ENCODE measurements at places on chromosomes 6 and 20.

- DNase-seq: no peak
These were observed 19.9 kb downstream of the SRSF6 start for GRCh38 chr20:43477619-43478018.

DNA sequence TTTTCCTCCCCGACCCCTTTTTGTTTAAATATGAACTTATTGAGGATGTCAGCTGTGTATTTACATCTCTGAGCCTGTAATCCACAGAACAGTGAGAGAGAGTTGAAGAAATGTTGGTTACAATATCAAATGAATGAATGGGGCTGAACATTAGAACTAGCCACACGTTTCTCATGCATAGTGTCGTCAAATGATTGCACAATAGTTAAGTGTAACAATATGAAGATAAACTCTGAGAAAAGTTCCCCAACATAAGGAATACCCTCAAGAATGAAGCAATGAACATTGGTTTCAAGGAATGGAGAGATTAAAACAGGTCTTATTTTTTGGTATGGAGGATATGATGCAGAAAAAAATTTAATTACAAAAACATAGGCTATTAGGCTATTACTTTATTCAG is 100.5 kb upstream of the DTNBP1 start:
- no peak for DNase-seq

DNA sequence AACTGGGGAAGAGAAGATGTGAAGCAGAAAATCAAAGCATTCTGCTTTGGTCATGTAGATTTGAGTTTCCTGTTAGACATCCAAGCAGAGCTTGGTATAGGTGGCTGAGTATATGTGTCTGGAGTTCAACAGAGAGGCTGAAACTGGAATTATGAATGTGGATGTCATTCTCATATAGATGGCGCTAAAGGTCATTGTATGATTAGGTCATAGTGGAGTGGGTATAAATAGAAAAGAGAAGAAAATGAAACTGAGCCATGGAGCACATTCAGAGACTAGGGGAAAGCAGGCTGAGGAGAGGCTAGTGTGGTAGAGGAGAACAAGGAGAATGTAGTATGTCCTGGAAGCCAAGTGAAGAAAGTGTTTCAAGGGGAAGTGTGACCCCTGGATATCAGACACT is 295.6 kb upstream of the PLN start:
- DNase-seq: peak; percentile 6

DNA sequence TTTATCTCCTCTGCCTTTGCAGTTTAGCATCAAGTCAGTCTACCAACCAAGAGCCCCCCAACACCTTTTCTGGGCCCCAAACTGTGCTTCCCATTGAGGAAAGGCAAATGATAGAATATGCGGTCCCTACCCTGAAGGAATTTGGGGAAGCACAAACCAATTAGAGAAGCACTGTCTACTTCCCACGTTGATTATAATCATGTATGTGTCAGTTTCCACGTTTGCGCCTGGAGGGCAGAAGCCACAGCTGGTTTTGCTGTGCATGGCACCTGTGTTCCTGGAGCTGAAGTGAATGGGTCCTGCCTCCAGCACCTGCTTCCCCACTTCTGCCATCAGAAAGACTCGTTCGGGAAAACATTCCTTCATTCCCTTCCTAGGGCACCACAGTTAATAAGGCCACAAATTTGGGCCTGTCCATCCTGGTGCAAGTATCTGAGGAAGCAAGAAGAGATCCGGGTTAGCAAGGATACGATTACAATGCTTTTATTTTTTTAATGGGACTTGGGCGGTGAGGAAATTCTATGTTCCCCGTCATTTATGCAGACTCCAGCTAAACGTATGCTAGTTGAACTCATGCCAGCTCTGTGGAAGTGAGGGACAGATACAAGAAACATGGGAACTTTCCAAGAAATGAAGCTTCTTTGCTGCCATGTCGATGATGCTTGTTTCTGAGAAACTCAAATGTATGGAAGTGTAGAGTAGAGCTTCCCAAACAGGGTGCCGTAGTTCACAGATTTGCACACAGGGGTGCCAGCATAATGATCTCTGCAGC is 333.5 kb downstream of the NRN1 start:
- no peak for DNase-seq

DNA sequence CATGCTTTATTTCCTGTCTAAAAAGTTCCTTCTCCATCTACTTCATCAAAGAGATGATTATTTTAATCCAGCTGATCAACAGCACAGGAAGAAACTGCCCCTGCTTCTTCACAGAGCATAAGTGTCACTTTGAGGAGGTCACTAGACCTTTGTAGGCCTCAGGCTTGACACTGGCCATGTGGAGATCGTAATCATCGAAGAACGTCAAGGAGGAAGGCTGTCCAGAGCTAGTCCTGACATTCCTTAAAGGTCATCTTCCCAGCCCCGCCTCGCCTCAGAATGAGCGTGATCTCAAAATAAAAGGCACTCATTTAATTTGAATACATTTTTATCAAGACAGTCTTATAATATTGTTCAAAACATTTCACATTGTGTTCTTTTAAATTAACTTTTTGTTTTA is 445.7 kb upstream of the CDH4 start:
- DNase-seq: no peak

DNA sequence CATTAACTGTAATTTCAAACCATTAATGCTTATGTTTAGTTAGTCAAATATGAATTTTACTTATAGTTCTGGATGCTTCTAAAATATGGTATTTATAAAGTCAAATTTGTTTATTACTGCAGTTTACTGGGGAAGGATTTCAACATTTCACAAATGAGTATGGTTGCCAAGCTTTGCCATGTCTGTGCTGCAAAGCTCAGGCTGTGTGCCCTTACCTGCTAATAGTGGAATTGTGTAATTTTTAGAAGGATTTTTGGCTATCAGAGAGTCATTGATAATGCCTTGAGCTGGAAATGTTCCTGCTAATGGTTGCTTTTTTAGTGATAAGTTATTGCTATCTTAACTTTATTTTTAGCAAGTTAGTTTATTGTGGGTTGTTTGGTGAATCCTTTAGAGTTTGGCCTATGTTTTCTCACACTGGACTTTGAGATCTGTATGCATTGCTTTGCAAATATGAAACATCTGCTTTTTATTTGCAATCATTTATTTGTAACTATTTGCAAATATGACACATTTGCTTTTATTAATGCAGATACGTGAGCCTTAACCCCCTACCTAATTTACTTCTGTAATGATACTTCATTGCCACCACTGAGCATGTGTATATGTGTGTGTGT is 105.8 kb downstream of the CD109 start:
- no peak for DNase-seq

DNA sequence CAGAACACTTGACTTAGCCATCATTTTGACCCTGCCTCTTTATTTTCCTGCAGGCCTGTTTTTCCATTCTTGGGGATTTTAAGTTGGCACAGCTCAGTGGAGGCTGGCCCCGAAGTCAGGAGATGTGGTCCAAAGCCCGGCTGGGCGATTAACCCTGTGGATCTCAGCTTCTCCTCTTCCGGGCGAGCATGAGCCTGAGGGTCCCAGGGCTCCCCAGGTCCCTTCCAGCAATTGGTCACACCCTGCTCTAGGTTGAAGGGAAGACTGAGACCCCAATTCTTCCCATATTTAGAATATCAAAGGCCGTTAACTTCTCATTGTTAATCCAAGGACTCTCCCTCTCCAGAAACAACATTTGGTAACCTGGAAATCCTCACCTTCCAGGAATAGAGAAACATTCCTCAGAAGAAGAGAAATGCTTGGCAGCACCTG is 2.3 kb downstream of the THBS2 start:
- DNase-seq: no peak

- no peak for DNase-seq
These were observed 182.1 kb upstream of the EXOC2 start for GRCh38 chr6:875012-875411.

GRCh38 chr6:13453771-13454251 is 33.6 kb downstream of the GFOD1 start:
- DNase-seq: no peak

GRCh38 chr6:37547564-37548061 is 47.9 kb upstream of the CCDC167 start:
- no peak for DNase-seq

GRCh38 chr6:56499095-56499494 is 143.6 kb downstream of the DST start:
- no peak for DNase-seq

DNA sequence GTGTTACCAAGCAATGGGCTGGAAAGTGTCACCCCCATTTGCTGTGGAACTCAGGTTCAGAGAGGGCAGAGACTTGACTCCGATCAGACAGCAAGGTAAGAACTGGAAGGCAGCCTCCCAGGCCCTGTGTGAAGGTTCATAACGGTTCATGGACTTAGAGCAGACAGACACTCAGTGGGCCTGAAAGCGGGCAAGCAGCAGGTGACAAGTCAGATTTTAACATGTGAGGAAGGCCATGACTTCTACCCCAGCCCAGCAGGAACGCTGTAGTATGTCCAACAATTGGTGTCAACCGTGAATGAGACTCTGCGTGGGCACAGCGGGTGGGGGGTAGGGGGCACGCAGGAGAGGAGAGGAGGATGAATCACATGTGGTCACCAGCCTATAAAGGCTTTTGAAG is 217.6 kb upstream of the SNX9 start:
- DNase-seq: no peak

- DNase-seq: no peak
These were observed 170.9 kb downstream of the ARHGAP18 start for GRCh38 chr6:129539032-129539431.

GRCh38 chr6:46509981-46510510 is 18.8 kb upstream of the RCAN2 start:
- no peak for DNase-seq
